ENCODE measurements at places on chromosomes 6 and 20. TPM values are rescaled to one million over a fixed set of nuclear protein-coding genes. Genes with fewer than 3 reads are reported as not detected.

ZNF334 gene
- 12.4 TPM for polyA plus RNA-seq

NKAIN4 gene
- polyA plus RNA-seq: 9.5 TPM

ZSCAN31 gene
- 2.8 TPM for polyA plus RNA-seq

ZNF165 gene
- 8.9 TPM for polyA plus RNA-seq

LTB gene
- 1.7 TPM for polyA plus RNA-seq

MYCT1 gene
- polyA plus RNA-seq: 1.9 TPM

SOX12 gene
- 16.1 TPM for polyA plus RNA-seq

WFDC11 gene
- not detected for polyA plus RNA-seq

CRISP2 gene
- 1.1 TPM for polyA plus RNA-seq

OR2B3 gene
- polyA plus RNA-seq: not detected

CYB5R4 gene
- 6.6 TPM for polyA plus RNA-seq

BPI gene
- not detected for polyA plus RNA-seq

ZNF217 gene
- 32.8 TPM for polyA plus RNA-seq

SEL1L2 gene
- polyA plus RNA-seq: not detected

NECAB3 gene
- polyA plus RNA-seq: 8.5 TPM

ERVFRD-1 gene
- 0.28 TPM for polyA plus RNA-seq

CST2 gene
- not detected for polyA plus RNA-seq

CALHM4 gene
- polyA plus RNA-seq: not detected

CCM2L gene
- polyA plus RNA-seq: 6.4 TPM

HDGFL1 gene
- polyA plus RNA-seq: not detected

DPPA5 gene
- polyA plus RNA-seq: 12.9 TPM

NRSN1 gene
- 0.68 TPM for polyA plus RNA-seq

RBL1 gene
- polyA plus RNA-seq: 4.6 TPM

LINC00237 gene
- 2.0 TPM for polyA plus RNA-seq

RSPH9 gene
- 0.39 TPM for polyA plus RNA-seq

VIP gene
- polyA plus RNA-seq: not detected

UST gene
- polyA plus RNA-seq: 12.6 TPM

OR2J3 gene
- not detected for polyA plus RNA-seq

MED20 gene
- polyA plus RNA-seq: 18.1 TPM

MEI4 gene
- polyA plus RNA-seq: 0.23 TPM

ROMO1 gene
- 881 TPM for polyA plus RNA-seq

EPPIN gene
- 0.78 TPM for polyA plus RNA-seq

TGM3 gene
- 0.08 TPM for polyA plus RNA-seq

DEFB124 gene
- polyA plus RNA-seq: not detected

EEF1A2 gene
- polyA plus RNA-seq: 1.3 TPM

SPATA2 gene
- 4.9 TPM for polyA plus RNA-seq

B3GALT4 gene
- 1.3 TPM for polyA plus RNA-seq

GGTLC1 gene
- not detected for polyA plus RNA-seq

PHACTR3 gene
- 0.96 TPM for polyA plus RNA-seq

All from GM23338 (cell line).